ENCODE measurements at places on chromosomes 1 and 21.

- no peak for DNase-seq
Observed at GRCh38 chr1:75133750-75134646, at the start of gene LHX8. TSS of gene LHX8 (plus strand) at chr1:75134388. CDS start at chr1:75136615, 2,227 bp downstream.

DNA sequence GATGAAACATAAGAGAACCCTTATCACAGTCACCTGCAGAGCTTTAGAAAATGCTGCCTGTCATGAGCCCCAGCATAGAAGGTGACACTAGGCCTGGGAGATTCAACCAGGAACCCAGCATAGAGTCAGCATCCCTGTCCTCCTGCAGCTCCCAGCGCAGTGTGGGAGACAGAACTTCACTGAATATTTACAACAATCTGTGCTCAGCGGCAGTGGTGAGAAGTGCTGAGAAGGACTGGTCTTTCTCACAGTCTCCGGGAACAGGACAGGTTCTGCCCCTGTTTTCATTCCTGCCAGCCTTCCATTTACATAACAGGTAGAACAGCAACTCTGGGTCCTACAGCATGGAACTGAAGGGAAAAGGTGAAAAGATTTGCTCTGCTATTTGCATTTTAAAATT is 83.5 kb upstream of the GADD45A start:
- no peak for DNase-seq

- no peak for DNase-seq
Observed at GRCh38 chr1:86953167-86953566, 38.7 kb downstream of the HS2ST1 start.

- no peak for DNase-seq
Observed at GRCh38 chr1:176799327-176799726, 336.4 kb downstream of the PAPPA2 start.

DNA sequence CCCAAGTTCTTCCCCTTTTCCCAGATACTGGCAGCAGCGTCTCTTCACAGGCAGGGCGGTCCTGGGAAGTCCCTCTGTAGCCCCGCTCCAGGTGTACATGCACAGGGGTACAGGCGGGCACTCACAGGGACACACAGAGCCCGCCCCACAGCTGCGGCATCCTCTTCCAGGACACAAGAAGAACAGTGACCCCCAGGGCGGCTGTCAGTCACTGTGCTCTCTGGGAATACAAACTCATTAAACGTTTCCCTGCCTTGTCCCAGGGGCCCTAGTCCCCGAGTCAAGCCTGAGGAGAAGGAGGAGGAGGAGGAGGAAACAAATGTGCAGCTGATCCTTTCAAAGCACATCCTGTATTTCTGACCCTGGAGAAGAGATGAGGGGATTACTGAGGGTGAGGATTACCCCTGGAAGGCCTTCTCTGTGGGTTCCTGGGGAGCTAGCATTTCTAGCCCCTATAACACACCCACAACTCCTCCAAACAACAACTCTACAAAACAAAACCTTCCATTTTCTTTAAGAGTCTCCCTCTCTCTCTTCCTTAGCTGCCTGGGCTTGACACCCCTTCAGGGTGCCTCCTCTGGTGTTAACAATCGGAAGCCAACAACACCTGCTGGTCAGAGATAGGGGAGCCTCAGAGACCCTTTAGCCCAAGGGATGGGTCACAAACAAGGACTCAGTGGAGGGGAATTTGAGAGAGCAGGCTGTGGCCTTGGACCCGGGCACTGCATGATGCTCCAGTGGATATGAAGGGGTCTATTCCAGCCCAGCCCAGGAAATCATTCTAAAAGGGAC is 28.4 kb upstream of the DMBX1 start:
- DNase-seq: no peak

DNA sequence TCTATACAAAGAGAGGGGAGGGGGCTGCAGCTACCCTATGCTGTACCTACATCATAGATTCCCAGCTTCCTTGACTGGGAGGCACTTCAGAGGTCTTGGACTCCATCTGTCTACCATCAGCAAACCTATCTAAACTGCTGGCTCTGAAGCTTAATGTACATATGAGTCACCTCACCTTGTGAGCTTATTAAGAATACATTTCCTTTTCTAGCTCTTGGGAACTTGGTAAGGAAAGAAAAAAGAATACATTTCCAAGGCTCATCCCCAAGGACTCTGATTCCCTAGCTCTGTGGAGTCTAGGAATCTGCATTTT is 50.0 kb upstream of the PRELP start:
- no peak for DNase-seq

DNA sequence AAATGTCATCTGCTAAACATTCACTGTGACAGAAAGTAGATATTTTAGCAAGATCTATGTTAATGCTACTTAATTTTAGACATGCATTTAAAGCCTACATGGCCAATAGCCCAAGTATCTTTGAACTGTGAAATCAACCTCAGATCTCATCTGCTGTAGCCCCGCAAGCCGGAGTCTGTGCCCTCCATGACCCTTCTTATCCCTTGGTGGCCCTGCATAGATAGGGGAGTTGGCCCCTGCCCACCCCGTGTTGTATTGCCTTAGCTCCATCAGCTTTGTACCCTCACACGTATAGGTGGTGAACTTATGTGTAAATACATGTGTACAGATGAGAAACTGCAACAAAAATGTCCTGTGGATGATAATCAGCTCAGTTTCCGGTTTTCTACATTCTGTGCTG is 18.5 kb downstream of the ATP5PO start:
- no peak for DNase-seq

GRCh38 chr1:103326595-103326994 is 198.9 kb upstream of the RNPC3 start:
- DNase-seq: no peak

- no peak for DNase-seq
Observed at GRCh38 chr21:36236052-36236730, 79.6 kb downstream of the DOP1B start.

DNA sequence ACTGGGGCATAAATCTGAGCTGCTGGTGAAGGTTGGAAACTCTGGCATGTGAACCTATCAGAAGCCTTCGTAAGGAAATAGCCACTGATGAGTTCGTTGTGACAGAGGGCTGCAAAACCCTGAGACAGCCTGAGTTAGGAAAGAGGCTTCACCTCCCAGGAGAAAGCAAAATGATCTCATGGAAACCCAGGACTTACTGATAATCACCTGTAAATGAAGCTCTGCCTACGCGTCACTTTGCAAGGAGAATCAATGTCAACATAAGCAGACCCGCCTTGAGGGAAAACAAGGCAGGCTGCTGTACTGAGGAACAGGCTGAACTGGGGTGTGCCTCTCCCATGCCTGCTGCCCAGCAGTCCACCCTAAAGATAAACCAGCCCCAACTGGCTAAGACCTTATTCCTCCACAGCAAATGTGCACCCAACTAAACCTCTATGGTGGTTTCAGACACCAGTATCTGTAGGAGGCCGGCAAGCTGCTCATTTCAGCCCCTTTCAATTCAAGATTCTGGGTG is 46.8 kb upstream of the SLC44A3 start:
- DNase-seq: no peak

- no peak for DNase-seq
Observed at GRCh38 chr1:198493329-198493728, 47.2 kb downstream of the ATP6V1G3 start.

DNA sequence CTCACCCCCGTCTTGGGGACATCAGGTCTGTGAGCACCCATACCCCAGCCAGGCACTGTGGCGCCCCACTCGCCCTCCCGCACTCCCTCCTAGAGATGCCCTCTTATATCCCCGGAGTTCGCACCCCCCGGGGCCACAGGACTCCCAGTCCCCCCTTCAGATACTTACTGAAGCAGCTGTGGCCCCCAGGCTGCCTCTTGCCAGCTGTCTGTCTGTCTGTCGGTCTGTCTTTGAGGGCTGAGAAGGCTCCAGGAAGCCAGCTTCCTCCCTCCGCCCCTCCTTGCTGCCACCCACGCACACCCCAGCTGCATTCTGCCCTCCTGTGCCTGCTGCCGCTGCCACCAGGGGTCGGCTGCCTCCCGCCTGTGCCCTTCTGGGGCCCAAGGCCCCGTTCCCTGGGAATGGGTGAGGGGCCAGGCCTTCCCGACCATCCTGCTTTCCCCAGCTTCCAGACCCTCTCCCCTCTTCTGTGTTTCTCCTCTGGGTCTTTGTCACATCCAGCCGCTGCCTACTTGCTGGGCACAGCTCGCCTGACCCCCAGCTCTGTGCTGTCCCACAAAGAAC is at the start of gene PTPN7:
PTPN7 (minus strand) TSS at position 226 of the 564 bp plus-strand sequence. CDS start 1,200 bp downstream, outside the sequence.
- no peak for DNase-seq

DNA sequence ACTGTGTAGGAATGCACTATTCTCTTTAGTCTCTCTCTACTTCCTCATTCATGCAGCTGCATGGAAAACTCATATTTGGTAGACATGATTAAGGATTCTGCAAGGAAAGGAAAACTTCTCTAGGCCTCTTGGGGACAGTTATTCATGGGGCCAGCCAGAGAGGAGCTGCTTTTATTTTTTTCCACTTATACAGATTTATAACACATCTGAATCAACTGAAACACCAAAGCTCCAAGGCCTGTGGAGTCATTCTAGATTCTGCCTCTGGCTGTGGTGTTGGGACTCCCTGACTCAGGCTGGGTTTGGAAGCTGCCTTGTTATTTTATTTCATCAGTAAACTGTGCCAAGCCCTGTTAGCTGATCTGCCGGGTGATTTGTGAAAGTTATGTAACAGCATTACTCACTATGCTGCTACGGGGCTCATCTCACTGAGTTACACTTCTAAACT is 83.9 kb upstream of the EDEM3 start:
- DNase-seq: peak; percentile 96

- no peak for DNase-seq
Observed at GRCh38 chr1:26703478-26703877, 7.7 kb downstream of the ARID1A start.

GRCh38 chr1:9529190-9529589 is 10.1 kb upstream of the SLC25A33 start:
- DNase-seq: no peak

DNA sequence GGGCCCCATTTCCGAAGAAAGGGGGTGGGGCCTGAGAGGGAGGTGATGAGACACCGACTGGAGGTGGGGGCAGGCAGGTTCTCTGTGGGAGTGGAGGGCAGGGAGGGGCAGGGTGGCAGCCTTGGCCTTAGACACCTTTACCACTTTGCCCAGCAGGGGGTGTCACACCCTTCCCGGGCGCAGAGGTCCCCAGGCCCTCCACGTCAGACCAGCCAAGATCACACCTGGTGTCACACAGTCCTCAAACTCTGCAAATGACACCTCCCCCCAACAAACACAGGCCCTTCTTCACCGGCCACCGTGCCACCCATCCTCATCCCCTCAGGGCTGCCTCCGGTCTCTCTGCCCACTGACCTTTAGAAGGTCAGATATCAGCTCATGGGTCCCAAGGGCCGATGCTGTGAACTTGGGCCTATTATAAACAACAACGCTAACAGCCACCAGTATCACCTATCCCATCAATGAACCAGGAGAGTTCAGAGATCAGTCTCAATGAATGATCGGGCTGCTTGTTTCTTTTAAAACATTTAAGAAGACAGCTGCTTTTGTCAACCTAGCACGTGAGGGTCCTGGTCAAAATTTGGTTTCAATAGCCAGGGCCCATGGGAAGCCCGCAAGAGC is 103.9 kb downstream of the CASZ1 start:
- DNase-seq: no peak

DNA sequence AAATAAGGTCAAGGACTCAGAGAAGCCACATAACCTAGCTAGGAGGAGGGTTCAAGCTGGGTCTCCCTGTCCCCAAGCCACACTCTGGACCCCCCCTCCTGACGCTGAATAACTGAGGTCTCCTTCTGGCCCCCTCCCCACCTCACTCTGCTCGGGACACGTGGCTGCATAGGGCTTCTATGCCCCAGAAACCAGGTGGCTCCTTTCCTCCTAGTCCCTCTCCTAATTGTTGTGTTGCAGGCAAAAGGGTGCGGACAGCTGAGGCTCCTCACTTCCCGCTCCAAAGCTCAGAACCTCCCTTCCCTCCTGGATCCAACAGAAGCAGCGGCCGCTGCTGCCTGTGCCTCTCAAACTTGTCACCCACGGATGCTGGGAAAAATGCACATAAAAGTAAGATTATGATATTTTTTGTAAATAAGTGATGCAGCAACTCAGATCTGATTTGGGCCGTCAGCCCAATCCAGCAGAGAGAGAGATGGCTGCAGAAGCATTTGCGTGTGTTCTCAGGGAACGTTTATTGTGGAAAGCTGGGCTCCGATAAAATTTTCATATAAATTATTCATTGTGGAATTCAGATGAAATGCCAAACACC is 40.8 kb upstream of the C1orf174 start:
- DNase-seq: no peak

DNA sequence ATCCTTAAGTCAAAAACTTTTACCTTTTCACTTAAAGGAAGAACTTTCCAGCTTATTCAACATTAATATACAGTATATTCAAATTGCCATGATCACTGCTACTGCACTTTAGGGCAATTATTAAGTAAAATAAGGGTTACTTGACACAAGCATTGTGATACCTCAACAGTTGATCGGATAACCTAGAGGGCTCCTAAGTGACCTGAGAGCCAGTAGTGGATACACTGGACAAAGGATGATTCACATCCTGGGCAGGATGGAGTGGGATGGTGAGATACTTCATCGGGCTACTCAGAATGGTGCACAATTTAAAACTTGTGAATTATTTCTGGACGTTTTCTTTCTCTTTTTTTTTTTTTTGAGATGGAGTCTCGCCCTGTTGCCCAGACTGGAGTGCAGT is 54.5 kb upstream of the PPM1J start:
- DNase-seq: no peak

GRCh38 chr1:97911266-97912215 is 9.3 kb downstream of the DPYD start:
- DNase-seq: no peak

- no peak for DNase-seq
Observed at GRCh38 chr1:204929487-204930154, 59.0 kb downstream of the NFASC start.

DNA sequence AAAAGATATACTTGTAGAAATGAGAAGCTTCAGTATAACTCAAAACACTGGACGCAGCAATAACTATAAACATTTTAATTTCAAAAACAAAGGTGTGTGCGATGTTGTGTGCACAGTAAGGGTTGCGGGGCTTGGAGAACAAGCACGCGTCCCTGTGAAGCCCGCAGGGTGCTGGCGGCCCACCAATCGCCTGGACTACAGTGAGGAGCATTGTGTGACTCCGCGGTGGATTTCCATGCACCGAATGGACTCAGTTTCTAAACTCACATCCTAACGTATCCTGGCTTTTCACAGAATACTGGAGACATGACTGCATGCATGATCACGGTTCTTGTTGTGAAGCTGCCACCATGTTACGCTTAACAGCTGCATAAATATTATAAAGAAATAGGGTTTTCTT is 33.0 kb downstream of the NTPCR start:
- DNase-seq: no peak

DNA sequence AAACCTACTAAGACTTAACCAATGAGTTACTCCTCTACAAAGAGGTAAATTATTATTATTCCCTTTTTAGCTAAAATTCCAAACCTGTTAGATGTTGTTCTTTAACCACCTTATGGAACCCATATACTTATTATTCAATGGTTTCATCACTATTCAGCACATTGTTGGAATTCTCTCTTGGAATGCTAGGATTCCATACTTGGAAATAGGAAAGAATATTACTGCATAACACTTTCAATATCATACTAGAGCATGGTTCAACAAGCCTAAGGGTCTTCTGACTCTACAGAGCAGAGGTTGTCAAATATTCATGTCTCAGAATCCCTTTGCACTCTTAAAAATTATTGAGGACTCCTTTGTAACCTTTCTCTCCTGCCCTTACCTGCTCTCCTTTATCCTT is 69.4 kb downstream of the DEGS1 start:
- DNase-seq: no peak

All from skeletal muscle cell (primary cell).